ENCODE measurements at places on chromosomes 16 and 17.

- DNase-seq = no peak
Observed at GRCh38 chr17:81008140-81008539, 16.5 kb downstream of the CHMP6 start.

DNA sequence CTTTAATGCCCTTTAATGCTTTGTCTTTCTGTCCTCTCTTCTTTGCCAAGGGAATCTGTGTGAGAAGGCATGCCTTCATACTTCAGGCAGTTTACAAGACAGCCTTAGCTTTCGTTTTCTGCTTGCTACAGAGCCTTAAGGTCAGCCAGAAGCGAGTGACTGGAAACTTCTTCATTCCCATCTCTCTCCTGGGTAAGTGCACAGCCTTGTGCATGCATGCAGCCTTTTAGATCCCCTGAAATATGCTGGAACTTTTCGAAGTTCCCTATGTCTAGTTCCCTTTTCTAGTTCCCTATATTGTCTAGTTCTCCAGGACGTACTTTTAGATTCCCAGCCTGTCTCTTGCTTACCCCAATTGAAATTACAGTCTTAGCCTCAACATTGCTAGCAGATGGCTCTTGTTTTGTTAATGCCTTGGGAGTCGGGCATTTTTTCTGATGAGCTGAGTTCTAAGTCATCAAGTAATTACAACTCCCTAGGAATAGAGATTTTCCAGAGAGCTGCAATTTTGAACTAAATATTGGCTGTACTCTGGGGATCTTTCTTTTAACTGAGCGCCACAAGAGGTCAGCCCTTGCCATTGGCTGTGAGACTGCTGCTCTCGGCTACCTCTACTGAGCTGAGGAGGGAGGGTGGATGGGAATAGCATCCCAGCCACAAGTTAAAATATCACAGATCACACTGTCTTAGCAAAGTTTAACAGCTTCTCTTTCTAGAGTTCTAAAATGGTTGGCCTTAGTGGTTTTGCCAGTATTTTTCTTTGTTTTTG, 22.7 kb upstream of the PPM1D start:
- DNase-seq = no peak

- no peak for DNase-seq
Observed at GRCh38 chr17:8141741-8142140, 10.5 kb downstream of the PER1 start.

DNA sequence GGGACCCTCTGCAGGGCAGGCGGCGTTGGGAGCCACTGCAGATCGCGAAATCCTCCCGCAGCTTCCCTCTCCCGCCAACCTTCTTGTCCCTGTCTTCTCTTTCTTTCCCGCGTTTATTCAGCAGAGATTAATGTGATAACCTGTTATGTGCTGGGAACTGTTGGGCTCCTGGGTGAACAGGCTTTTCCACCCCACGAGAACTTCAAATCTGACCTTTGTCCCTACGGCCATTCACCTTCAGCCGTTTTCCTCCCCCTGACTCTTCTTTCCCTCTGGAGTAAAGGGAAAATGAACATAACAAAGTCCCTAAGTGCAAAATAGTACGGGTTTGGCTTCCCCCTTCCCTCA, 15.2 kb upstream of the KPNA2 start:
- no peak for DNase-seq

DNA sequence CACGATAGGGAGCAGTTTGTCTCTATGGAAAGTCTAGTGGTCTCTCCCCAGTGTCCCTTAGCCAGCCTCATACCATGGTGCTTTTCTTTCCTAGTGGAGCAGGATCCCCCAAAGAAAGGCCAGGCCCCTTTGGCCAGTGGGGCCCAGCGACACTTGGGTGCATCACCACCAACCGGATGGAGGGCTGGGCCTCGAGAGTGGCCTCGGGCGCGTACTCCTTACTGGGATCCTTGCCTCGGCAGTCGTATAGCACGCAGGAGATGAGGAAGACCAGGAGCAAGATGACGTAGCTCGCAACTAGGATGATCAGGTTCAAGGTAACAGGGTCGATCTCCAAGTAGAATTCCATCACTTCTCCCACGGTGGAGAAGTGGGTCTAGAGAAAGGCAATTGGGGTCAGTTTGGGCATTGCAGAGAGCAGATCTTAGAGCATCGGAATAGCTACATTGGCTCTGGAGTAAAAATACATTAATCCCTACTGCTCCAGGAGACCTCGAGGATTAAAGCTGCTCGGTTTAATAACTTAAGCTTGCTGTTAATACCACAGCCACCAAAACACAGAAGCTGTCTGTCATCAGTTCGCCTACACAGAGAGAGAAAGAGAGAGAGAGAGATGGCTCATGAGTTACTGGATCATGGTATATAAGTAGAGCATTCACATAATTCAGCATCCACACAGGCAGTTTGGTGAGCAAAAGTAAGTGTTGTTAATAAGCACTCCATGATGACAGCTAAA, at the start of gene SMIM36:
Gene SMIM36 (minus strand): TSS at position 467 of the 736 bp plus-strand sequence.
- DNase-seq = no peak

DNA sequence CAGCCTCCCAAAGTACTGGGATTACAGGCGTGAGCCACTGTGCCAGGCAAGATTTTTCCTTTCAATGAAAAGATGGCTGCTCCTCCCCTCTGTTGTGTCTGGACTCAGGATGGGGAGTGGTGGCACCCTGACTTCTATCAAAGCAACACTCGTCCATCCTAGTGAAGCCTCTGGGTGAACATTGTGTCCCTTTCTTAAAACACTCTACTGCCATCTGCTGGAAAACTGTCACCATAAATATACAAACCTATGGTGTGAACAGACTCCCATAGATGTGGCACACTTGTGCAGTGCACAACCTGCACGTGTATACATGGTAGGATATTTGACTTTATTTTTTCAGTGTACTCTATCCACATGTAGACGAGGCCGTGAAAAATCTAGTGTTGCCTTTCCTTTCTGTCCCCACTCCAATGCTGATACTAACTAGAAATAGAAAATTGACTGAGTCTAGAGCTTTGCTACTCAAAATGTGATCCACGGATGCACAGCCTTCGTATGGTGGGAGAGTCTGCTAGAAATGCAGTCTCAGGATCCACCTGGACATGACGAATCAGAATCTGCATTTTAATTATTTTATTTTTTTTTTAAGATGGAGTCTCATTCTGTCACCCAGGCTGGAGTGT, 55.9 kb upstream of the PLCG2 start:
- DNase-seq = no peak

- no peak for DNase-seq
Observed at GRCh38 chr17:82909322-82909904, 69.6 kb upstream of the ZNF750 start.

DNA sequence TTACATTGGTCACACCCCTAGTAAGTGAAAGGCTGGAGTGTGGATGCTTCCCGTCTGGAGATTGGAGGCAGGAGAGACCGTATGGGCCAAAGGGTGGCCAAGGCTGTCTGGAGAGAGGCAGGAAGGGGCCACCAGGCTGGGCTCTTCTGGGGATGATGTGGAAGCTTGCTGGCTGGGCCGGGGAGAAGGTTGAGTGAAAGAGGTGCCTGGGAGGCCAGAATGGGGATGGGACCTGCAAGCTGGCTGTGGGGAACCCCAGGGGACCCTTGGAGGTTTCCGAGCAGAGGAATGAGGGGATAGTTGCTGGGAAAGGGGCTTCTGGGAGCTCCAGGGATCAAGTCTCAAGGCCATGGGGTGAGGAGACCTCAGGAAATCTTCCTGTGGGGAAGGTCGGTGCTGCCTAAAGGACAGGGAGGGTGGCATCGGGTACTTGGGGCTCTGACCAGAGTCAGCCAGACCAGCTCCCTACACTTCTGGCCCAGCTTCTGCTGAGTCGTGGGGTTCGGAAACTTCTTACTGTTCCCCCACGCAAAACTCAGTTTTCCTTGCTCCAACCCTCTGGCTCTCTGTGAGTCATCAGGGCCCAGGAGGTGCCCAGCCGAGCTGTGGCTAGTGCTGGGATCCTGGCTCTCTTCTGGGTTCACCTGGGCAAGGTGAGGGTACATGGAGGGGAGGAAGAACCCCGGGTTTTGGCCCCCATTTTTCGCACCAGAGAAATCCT, 3.1 kb downstream of the MRC2 start:
- no peak for DNase-seq

GRCh38 chr17:83079352-83079747, at the start of gene METRNL:
Gene METRNL (plus strand): TSS chr17:83079609. CDS start chr17:83079816, 207 bp downstream.
- no peak for DNase-seq

DNA sequence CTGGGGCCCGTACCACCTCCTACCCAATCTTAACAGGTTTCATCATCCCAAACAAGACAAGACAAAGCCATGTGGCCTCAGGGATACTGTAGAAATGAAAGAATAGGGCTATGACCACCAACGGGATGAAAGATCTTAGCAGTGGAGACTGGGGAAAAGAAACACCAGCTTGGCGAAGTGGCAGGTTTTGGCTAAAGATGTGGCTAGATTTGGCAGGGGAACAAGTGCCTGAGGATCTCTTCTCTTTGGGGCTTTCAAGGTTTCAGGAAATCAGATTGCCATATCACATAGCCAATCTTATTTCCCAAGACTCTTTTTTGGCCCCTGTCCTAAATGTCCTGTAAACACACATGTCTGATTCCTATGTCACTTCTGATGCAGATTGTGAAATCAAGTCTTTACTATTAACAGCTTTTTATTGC, 6.9 kb downstream of the KRT24 start:
- DNase-seq = no peak

- no peak for DNase-seq
Observed at GRCh38 chr16:27428026-27428785, 26.2 kb downstream of the IL21R start.

GRCh38 chr17:67995570-67996263, 552 bp downstream of the C17orf58 start:
- DNase-seq = peak; percentile 6

- DNase-seq = no peak
Observed at GRCh38 chr16:75326333-75326732, 74.9 kb upstream of the BCAR1 start.

DNA sequence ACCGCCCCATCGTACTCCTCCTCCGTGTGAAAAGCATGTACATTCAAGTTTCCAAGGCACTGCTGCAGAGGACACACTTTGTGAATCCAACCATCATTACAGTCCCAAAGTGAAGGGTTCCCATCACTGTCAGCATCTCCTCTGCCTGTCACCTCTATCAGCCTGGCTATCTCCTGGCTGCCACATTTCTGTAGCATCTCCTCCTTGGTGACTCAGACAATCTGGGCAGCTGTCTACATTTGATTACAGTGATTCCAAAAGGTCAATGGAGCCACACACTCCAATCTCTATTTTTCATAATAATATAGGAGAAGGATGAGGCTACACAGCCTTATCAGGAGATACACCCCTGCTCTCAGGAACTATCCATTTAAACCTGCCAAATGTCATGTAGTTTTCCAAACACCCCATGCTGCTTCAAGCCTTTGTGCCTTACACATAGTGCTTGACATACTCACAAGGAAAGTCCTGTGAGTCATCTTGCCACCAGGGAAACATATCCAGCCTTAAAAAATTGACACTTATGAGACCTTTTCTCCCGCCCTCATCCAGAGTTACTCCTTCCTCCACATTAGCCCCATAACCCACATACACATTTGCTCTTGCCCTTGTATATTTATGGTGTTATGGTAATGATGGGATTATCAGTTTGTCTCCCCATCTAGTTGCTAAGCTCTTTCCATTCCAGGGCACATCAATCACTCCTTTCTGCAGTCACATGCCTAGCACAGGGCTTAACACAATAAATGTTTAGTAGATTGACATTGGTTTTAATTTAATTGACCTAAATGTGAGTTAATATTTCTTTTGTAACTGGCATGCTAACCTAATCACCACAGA, 250.1 kb upstream of the CDH5 start:
- DNase-seq = peak; percentile 30
